Activated T-cell treated with anti-CD3 and anti-CD28 coated beads for 24 hours (primary cell): ENCODE measurements at places on chromosomes 2 and 18.
A peak's percentile ranks its signal among the peaks of the same experiment; 100 is the strongest.

- no peak for DNase-seq
These were observed 317.2 kb upstream of the CDH2 start for GRCh38 chr18:28494151-28494550.

DNA sequence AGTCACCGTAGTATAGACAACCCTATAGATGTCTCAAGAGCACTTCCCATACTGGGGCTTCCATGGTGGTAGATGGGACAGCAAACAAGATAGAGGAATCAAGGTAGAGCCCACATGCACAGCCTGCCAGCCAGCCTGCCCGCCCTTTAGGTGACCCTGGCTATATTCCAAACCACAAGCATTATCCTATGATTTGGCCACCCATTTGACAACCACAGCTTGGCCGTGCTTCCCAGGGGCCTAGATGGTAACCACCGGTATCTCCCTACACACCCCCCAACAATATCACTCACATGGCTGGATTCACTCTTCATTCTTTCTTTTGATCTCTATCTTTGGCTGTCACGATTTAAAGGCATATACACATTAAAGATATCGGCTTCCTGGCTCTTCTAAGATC, 85.3 kb downstream of the CDK15 start:
- DNase-seq = no peak

GRCh38 chr2:157460897-157461296, 17.0 kb upstream of the CYTIP start:
- no peak for DNase-seq

GRCh38 chr18:9359796-9360195, 25.2 kb downstream of the TWSG1 start:
- DNase-seq = no peak

DNA sequence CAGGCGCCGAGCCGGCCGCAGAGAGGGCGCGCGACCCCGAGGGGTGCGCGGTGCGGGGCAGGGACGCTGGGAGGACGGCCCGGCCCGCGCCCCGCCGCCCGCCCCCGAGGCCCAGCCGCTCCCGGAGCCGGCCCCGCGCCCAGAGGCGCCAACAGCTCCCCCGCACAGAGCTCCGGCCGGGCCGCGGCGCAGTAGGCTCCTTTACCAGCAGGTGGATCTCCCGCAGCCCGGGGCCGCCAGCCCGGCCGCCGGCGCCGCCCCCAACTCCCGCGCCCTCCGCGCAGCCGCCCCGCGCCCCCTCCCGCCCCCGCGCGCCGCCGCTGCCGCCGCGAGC, 258 bp downstream of the MGAT4A start:
- DNase-seq = no peak

DNA sequence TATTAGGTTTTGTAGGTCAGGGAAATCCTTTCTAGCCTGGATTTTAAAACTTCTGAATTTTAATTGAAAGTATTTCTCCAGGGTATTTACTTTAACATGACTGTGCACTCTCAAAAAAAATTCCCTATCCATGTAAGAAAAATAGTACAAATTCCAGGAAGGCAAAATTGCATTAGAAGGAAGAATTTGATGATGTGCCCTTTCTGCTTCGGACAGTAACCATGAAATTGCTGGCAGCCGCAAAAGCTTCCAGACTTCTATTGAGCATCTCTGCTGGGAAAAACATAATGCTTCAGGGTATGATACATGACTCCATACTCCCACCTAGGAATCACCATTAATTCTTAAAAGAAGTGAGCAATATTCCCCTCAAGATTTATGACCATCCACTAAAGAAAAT, 17.2 kb upstream of the KLF7 start:
- DNase-seq = no peak

DNA sequence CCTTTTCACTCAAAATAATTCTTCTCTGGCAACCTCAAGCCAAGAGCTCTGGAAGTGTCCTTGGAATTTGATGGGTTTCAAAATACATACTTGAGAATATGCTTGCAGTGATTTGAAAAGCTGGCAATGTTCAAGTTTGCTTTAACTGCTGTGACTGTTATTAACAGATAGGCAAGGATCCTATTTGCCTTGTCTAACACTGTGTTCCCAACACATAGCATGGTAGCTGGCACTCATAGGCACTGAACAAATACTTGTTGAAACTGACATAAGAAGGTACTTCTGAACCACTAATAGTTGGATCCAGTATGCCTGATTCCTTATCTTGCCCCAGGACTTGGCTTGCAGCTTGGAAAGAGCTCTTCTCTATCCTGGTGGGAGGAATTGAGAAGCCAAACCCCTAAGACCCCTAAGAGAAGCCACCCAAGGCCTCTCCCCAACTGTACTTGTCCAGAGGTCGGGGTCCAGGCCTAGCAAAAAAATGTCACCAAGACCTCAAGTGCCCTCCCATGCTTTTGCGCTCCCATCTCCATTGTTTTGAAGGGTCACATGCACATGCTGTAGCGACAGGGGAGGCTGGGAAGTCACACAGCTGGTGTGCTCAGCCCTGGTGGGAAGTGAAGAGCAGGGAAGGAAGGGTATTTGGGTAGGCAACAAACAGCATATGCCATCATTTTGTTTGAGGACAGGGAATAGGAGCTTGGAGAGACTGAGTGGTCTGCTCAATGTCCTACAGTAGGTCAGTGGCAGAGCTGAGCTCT, 118.4 kb upstream of the HAAO start:
- DNase-seq = no peak

DNA sequence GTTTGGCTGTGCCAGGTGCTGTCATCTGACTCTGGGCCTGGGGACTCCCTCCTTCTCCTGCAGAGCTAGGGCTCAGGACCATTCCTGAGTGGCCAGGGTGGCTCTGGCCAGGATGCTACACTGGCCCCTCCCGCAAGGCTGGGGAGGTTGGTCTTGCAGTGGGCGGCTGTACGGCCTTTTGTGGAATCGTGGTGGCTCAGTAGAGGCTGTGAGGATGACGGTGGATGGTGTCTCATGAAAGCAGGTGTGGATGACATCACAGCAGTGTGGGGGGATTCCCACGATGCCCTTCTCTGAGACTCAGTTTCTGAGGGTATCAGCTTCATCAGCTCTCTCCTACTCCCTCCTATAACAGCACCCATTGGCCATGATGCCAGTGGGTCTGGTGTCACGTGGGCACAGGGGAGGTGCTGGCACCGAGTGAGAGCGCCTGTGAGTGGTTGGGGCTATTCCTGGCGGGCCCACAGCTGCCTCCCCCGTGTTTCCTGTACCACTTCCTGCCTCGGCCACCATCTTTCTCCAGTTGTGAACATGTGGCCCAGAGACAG, 144.2 kb upstream of the HDAC4 start:
- peak; percentile 33 for DNase-seq

DNA sequence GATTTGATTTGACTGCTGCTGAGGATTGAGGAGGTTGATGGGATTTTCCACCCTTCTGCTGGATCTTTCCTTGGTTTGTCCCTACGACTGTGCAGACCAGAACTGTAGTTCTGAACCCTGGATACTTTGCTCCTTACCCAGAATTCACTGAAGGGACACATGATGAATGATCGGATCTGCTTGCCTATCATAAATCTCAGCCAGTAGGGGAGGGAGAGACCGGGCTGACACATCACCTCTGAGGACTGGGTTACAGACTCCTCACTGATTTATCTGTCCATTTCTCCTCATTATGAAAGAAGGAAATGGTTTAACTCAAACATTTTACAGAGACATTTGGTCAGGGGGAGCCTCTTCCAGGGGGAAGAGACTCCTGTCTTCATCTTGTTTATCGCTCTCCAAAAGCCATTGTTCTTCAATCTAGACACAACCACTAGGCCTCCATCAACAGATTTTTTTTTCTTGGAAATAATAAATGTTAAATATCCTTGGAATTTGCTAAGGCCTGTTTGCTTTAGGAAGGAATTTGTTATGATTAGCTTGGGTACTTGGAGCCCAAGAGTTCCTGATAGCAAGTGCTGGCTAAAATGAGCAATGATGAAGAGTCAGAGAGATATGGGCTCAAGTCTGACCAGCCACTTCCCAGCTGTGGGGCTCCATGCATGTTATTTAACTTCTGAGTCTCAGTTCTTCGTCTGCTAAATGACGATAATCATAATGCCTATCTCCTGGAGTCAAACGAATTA, 925.5 kb downstream of the SLC4A3 start:
- DNase-seq = no peak

GRCh38 chr2:205746420-205746785, 64.1 kb downstream of the NRP2 start:
- DNase-seq = no peak
